Non-pigmented ciliary epithelial cell (primary cell): ENCODE measurements at places on chromosomes 5 and 9.

DNA sequence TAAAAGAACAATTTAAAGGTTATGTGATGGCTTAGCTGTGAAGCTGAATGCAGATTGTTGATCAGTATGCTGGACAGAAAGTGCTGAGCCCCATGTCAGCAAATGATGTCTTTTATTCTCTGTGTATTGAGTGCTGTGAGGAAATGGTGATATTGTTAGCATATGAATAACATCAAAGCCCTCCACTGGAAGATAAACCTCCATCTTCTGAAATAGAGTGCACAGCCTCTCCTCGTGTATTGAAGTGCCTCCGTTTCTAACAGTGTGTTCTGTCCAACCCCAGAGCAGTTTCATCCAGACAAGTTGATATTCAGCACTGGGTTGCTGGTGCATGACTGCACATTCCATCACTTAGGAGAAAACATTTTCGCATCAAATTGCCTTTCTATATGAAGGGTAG is 242.9 kb downstream of the CSNK1G3 start:
- no peak for DNase-seq

- DNase-seq, result no peak
Observed at GRCh38 chr5:171541341-171541776, 121.9 kb downstream of the FGF18 start.

DNA sequence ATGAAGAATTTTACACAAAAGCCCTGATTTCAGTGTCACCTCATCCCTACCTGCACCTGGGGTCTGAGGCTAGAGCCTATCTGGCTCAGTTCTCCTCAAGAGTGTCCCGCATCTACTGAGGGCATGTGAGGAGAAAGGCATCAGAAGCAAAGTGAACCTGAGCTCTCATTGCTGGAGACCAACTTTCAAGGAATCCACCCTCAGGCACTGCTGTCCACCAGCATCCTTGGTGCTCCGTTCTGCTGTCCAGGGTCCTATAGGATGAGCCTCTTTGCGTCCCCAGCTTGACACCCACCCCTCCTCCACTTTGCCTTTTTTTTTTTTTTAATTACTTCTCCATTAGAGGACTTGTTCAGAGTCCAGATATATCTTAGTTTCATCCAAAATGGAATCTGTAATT is 49.5 kb downstream of the CAMSAP1 start:
- DNase-seq, result no peak

- no peak for DNase-seq
Observed at GRCh38 chr9:20689833-20690232, 5.8 kb downstream of the FOCAD start.

GRCh38 chr9:22030101-22030598 is 21.0 kb upstream of the CDKN2B start:
- no peak for DNase-seq

DNA sequence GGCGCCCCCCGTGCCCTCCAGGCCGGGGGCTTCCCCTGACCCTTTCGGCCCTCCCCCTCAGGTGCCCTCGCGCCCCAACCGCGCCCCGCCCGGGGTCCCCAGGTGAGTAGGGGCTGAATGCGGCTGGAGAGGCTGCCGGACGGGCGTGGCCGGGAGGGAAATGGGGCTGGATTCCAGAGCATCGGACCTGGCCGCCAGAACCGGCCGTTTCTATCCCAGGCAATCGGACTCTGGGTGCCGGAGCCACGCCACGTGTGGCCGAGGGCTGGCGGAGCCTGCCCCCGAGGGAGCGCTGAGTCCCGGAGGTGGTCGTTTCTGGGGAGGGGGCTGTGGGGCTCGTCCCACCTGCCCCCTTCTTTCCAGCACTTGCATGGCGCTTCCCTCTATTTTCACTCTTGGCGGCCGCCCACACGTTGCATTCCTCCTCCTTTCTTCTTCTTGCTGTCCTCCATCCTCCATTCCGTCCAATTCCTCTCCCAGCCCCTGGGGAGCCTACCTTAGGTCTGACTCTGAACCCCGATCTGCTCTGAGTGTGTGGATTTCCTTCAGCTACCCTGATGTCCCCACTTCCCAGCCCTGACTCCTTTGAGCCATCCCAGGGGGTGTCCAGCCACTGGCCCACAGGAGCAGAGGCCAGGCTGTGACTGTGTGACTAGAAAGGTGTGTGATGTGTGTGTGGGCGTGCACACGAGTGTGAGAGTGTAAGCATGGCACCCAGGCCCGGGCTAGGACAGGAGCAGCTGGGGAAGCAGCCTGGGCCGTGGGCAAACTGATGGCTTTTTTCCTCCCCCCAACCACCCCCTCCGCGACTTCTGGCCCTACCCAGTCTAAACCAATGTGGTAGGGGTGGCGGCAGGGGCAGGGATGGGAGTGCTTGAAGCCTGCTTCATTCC is 24.7 kb downstream of the GOLGA2 start:
- no peak for DNase-seq

DNA sequence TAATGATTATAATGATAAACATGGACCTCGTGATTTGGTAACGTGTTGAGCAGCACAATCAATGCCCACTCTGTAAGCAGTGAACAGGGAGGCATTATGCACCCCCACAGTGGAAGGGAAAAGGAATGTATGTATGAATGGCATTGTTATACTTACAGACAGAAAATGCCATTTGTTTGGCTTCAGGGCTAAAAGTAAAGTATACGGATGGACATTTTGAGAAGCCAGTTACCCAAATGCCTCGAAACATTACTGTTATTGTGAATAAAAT is 260.2 kb upstream of the PPP1R2B start:
- DNase-seq, result no peak

GRCh38 chr5:37495668-37496347 is 116.7 kb downstream of the WDR70 start:
- DNase-seq, result peak; percentile 53

- DNase-seq, result no peak
Observed at GRCh38 chr5:96638561-96638960, 23.6 kb upstream of the CAST start.

DNA sequence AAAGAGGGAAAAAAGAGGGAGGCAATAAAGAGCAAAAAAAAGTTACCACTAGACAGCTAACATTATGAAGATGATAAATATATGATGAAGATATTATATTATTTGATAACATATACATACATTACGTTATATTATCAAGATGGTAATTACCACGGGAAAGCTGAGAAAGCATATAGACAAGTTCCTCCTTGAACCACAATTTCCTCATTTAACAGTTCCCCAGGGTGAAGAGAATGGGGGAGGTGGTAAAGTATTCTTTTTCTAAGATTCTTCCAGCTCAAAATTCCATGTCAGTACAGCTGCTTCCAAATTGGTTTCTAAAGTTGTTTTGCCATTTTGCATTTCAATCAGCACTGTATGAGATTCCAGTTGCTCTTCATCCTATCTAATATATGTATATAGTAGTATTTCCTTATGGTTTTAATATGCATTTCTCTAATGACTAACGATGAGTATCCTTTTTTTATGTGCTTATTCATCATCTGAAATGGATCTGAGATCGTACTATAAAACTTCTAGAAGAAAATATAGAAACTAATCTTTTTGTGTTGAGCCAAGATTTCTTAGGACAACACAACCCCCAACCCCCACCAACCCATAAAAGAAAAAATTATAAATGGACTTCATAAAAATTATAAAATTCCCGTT is 49.5 kb upstream of the C9orf72 start:
- no peak for DNase-seq

- no peak for DNase-seq
Observed at GRCh38 chr5:120320626-120321025, 143.5 kb upstream of the PRR16 start.

DNA sequence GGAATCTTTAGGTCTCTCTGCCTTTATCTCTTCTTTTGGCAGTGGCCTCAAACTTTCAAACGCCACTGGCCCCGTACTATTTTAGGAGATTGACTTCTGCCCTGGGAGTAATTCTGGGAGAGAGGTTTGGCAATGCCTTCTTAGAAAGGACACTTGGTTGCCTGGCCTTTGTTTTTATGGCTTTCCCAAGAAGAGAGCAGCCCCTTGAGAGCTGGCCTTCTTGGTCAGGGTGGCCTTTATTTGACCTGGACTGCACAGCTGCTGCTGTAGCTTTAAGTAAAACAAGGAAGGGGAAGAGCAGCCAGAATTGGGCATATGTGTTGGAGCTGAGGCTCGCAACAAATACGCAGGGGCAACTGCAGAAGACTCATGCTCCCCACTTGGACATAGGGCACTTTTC is 60.8 kb downstream of the PTPN3 start:
- no peak for DNase-seq

DNA sequence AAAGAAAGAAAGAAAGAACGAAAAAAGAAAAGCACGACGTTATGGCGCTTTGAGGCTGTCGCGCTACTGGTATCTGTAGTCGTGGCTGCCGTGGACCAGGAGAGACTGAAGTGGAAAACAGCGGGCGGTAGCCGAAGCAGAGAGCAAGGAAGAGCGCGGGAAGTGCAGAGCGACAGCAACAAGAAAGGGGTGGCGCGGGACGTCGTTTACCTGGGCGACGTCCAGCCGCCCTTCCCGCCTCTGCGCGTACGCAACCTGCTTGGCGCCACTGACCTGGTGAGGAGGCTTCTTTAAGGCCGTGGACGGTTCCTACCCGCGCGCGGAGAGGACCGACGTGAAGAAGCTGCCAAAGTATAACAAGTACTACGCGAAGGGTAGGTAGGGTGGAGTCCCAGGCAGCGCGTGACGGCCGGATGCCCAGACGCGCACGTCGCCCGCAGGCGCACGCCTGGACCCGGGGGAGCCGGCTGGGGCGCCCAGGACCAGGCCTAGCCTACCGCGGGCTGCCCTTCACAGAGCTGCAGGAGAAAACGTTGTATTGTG is 15.4 kb downstream of the CCL28 start:
- DNase-seq, result no peak

DNA sequence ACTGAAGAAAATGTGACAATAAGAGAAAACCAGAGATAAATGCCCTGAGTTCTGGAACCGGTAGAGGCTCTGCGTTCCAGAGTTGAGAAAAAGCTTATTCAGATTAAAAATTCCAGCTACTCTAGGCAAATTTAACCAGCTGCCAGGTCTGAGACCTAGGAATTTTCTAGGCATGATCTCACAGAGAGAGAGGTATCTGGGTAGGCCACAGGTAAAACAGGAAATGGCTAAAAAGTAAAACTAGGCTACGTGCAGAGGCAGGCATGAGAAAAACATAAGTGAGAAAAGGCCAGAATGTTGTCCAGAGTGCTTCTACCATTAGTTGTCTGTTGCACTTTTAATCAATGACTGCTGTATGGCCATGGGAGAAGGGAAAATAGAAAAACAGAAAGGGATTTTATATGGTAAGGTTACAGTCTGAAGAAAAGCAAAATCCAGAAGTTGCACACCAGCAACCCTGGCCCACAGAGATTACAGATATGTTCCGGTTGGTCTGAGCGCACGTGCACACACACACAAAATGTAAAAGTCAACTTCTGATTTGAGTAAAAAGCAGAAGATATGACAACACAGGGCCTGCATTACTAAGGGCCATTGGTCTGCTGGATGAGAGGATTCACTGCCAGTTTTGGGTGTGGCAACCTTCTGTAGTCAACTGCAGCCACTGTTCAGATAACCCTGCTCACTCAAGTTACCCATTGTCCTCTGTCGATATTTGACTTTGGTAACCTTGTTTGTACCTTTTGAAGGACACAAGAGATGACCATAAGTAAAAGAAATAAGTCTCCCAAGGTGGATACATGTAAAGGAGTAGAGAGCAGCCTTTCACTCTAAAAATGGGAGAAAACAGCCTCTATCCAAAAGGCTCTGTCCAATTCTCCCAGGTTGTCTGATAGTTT is 266.0 kb downstream of the DTWD2 start:
- DNase-seq, result no peak

DNA sequence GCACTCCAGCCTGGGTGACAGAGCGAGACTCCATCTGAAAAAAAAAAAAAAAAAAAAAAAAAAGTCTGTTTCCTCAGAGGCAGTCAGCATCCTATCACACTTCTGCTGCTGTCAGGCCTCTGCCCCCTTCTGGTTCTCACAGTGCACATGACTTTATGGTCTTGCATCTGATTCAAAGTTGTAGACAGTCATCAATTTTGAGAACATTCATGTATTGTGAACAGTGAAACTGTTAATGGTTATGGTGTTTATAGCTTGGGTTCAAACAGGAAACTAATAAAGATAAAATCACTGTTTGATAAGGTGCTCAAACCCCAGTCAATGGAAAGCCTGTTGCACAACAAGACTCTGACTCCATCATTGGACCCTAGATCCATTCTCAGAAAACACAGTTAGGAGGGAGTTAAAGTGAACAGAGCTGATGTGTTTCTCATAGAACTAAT is 61.4 kb downstream of the FOXD1 start:
- no peak for DNase-seq

GRCh38 chr5:92904021-92904420 is 677.0 kb downstream of the NR2F1-AS1 start:
- DNase-seq, result no peak

DNA sequence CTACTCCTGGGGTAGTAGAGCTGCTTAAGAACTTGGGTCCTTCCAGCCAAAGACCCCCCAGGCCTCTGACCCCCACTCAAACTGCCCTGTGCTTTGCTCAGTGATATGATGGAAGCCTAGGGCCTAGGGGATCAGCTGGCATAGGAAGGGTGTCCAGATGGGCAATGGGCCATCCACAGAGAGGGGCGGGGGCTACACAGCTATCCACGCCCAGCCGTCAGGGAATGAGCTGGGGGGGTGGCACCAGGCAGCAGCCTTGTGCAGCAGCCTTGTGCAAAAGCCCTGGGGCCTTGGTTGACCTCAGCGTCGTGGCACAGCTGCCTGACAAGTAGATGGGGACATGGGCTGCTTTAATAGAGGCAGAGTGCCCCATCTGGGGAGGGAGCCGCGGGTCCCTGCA is 43.2 kb downstream of the DAB2IP start:
- DNase-seq, result no peak

DNA sequence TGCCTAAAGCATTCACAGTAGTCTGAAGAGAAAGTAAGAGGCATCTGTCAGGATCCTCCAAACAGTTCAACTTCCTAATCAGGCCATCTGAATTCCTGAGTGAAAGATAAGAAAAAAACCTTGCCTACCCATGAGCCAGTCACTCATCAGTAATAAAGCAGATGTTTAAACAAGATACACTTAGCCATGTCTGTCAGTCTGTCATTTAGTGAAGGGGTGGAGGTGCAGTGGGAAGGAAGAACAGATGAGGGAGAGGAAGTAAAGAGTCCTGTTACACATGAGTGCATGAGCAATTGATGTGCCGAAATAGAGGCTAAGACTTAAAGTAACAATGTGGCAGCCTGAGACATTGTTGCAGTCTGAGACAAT is 29.9 kb upstream of the DMRTA1 start:
- no peak for DNase-seq

- no peak for DNase-seq
Observed at GRCh38 chr5:96648023-96648422, 14.2 kb upstream of the CAST start.
